ENCODE measurements at places on chromosomes 2 and 18.

- DNase-seq: no peak
Observed at GRCh38 chr2:174072857-174073256, 107.7 kb upstream of the SP3 start.

DNA sequence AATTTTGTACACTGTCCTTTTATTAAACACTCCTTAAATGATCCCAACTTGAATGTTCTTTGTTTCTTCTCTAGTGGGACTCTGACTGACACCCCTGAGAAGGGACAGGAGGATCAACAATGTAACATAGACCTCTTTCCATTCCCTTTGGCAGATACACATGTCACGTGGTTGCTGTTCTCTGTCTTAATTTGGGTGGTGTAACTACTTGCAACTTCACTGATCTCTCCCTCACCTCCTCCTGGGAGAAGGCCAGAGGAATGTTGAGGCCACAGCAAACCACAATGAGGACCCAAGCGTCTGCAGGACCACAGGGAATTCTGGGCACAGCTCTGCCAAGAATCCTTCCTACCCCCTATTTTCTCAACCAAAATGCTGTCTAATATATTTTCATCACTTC, 205.6 kb downstream of the RTP5 start:
- DNase-seq: no peak

DNA sequence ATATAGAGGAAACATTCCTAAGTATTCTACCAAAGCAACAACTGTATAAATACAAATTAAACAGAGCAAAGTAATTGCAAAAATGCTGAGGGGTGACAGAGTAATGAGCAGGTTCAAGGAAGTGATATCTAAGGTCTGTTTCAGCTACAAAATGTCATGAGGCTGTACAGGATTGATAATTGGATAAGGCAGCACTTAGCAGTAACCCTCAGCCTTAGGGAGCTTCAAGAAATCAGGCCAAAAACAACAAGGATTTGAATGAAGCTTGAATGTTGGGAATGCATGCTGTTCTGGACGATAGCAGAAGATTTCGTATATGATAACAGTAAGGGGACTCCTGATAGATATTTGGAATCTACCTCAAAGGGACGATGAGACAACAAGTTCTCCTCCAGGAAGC, 142.0 kb upstream of the MMADHC start:
- DNase-seq: no peak

- no peak for DNase-seq
Observed at GRCh38 chr2:80459028-80459427, 154.5 kb upstream of the LRRTM1 start.

DNA sequence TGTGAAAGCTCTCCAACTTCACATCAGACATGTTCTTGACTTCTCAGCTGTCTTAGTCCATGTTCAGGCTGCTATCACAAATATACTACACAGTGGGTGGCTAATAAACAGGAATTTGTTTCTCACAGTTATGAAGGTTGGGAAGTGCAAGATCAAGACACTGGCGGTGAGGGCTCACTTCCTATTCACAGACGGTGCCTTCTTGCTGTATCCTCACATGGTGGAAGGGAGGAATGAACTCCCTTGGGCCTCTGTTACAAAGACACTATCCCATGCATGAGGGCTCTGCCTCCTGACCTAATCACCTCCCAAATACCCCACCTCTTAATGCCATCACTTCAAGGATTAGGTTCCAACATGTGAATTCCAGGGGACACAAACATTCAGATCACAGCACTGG, 9.7 kb downstream of the UXS1 start:
- no peak for DNase-seq

GRCh38 chr2:195395362-195395761, 261.7 kb upstream of the SLC39A10 start:
- DNase-seq: no peak

DNA sequence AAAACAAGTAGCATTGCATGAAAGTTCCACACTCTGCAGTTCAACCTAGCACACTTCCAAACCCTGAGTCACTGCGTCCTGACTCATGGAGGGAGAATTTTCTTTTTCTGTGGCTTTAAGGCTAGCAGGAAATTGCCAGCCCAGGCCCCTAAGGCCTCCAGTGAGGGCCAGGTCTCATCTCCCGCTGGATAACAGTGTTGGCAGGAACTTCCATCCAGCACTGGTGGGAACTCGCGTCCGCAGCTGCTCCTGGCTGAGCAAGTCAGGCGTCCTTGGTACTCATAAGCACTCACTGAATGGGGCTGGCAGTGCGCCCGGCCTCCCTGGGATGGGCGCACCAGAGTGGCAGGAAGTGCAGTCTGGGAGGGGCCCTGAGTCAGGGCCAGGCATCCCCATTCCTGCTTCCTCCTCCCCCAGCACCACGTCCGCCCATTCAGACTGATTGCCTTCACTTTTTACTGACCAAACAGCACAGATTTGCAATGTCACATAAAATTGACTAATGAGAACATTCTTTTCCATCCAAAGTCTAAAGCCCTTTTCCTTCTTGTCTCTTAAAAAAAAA, 14.3 kb downstream of the MALL start:
- DNase-seq: no peak

DNA sequence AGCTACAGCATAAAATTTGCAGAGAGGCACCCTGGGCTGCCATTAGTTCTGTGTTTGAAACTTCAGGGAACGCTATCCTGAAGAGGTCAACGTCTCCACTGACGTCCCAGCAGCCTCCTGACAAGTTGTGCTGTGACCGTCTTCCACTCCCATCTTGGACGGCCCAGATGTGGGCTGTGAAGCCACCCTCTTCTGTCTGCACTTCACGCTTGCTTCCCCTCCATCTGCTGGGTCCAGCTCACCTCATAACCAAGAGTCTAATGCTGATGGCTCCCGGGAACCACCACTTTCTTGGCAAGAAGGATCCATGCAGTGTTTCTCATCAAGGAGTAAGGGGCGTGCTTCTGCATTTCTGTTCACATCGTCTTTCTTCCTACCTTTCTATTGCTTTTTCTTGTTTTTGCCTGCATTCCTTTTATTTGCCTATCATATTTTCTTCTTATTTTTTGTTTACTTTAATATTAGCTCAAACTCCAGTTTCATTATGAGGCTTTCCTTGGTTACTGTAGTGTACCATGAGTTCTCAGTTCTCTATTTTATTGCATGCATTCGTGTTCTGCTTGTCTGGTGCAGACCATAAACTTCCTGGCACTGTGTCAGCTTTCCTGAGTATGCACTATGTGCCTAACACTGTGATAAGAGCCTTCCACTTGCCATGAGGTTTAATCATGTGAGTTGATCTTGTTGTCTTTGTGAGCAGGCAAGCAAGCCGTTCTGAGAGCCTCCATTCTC, 631.8 kb upstream of the RAB6C start:
- DNase-seq: no peak

- no peak for DNase-seq
Observed at GRCh38 chr18:58566556-58567292, 62.2 kb downstream of the ALPK2 start.

- DNase-seq: no peak
Observed at GRCh38 chr2:78532762-78533379, 492.6 kb upstream of the REG3G start.

GRCh38 chr2:109419960-109420370, 193.8 kb downstream of the SEPTIN10 start:
- no peak for DNase-seq

DNA sequence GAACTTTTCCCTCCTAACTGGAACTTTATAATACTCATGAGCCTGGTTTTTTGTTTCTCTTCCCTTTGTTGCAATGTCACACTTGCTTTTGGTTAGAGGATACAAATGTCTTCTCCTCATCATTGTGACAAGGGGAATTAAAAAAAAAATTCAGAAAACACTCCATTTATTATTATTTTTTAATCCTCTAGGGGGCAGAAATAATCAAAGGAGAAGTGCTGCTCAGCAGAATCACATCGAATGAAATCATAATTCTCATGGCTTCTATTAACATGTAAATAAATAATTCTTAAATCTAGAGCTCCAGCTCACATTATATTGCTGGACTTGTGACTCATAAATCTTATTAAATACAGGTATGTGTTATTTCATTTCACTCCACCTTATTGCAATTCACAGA, 273.8 kb downstream of the TRIB2 start:
- peak; percentile 4 for DNase-seq

GRCh38 chr2:9050122-9050809, 46.8 kb upstream of the MBOAT2 start:
- DNase-seq: no peak

- no peak for DNase-seq
Observed at GRCh38 chr2:71583876-71584275, 130.5 kb downstream of the DYSF start.

GRCh38 chr2:85158559-85159273, 25.5 kb downstream of the TCF7L1 start:
- no peak for DNase-seq

GRCh38 chr18:54257015-54257414, 12.3 kb upstream of the POLI start:
- no peak for DNase-seq

DNA sequence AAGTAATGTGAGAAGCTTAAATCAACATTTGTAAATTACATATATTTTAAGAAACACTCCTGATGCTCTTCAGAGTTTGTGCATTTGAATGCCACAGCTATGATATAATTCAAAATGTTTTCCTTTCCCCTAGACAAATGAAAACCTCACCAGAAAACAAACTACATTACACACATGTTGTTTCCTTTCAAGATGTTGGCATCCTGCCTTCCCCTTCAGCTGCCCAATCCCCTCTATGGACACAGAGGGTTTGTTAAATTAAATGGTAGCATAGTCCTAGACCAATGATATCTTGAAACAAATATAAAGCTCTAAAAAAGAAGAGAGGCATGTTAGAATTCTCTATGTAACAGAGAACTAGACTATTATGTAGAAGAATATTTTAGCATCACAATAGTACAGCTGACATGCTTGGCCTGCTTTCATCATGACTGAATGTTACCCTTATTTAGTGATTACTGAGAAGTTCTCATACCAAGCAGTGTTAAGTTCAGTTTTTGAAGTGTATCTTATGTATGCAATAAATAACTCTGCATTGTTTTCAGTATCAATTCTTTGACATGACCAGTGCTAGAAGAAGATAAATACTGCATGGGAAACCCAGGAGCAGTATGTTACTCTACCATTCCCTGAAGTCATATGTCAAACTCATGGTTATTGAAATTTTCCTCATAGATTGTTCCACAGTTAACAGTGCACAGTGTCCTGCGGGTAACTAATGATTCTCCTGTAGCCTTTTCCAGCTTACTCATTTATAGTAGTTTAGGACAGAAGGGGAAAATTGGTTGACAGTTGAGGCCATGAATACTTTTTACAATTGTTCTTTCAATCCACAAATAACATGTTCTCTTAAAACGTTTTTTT, 316.3 kb upstream of the KCNJ3 start:
- DNase-seq: no peak

DNA sequence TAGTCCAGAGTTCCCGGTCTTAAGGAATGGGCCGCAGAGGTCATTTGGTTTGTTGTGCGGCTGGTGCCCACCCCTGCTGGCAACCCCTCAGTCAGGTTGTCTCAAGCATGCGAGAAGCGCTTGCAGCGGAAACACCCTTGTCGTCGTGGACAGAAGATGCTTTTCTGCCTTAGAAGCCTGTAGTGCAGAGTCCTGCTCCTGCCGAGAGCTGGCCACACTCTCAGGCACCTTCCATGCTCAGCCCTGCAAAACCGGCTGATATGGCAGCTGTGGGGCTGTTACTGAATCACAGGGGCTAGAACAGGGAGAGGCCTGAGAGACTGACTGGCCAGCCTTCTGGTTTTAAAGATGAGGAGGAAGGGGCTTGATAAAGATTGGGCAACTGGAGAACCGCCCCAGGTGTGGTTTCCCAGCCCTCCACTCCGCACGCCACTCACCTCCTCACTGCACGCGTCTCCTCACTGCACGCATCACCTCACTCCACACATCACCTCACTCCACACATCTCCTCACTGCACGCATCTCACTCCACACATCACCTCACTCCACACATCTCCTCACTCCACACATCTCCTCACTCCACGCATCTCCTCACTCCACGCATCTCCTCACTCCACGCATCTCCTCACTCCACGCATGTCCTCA, 103.6 kb downstream of the USP40 start:
- DNase-seq: no peak

GRCh38 chr18:69128566-69128965, 272.1 kb upstream of the DOK6 start:
- no peak for DNase-seq

DNA sequence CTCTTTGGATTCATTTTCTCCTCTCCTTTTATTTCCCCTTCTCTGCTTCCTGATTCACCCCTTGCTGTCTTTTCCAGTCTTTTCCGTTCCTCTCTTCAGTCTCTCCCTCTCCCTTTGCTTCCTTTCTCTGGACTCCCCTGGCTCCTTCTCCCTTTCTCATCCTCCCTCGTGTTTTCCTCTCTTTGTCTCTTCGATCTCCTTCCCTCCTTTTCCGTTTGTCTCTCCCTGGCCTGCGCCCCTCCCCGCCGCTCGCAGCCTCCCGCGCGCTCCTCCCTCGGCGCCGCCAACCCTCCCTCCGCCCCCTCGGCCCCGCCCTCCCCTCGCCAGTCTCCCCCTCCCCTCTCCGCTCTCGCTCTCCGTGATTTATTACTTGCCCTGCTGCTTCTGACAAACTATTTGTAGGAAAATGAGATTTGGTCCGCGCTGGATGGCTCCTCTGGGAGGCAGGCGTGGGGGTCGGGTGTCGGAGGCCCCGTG, 46.0 kb upstream of the PAX8 start:
- peak; percentile 11 for DNase-seq

DNA sequence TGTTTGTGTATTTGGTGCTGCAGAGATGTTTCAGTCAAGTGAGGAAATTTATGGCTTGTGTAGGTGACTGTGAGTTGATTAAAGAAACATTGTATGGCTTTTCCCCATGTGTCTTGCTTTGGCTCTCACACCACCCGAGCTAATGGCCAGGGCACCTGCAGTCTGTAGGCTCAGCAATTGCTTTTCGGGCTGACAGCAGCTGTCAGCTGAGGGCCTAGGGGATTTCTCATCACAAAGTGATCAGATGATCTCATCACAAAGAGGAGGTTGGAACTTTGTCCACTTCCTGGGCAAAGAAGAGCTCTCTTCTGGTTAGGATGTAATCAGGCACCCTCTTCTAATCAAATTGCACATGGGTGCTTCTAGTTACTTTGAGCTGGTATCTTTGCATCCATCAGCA, 632.2 kb downstream of the SLC4A3 start:
- DNase-seq: no peak

DNA sequence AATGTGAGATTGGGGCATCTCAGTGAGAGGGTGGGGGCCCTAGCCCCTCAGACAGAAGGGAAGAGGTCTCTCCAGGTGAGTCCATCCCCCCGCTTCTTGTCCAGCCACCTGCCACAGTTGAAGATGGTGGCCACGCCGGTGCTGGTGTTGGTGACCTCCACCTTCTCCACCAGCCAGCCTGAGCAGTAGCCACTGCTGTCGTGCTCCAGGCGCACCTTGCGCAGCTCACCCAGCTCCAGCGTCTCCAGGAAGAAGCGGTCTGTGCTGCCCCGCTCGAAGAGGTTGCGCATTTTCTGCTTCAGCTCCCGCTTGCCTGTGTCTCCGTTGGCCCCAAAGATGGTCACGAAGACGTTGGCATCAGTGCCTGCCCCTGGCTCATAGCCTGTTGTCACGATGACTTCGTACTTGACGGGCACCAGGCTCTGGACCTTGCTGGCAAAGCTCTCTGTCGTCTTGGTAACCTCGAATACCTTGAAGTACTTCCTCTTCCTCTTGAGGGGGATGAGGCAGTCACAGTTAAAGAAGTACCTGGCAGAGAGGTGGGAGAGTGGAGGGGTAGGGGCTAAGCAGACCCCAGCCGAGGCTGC, 179.5 kb downstream of the LOXHD1 start:
- DNase-seq: no peak

- peak; percentile 32 for DNase-seq
Observed at GRCh38 chr2:242085941-242086621, 216.6 kb downstream of the RTP5 start.

- DNase-seq: no peak
Observed at GRCh38 chr2:234954551-234954992, 2.8 kb downstream of the SH3BP4 start.

GRCh38 chr2:238096311-238097011, 3.7 kb upstream of the ESPNL start:
- no peak for DNase-seq
